Activated naive CD8-positive, alpha-beta T cell treated with anti-CD3 and anti-CD28 coated beads for 36 hours (primary cell): ENCODE measurements at places on chromosomes 12 and 14. TPM values are rescaled to one million over a fixed set of nuclear protein-coding genes. Genes with fewer than 3 reads are reported as not detected.

The TAS2R7 gene
- total RNA-seq, result not detected

The APAF1 gene
- 11.5 TPM for total RNA-seq

The KCNH3 gene
- 10.2 TPM for total RNA-seq

The PARPBP gene
- total RNA-seq, result 23.8 TPM

The SERPINA5 gene
- total RNA-seq, result not detected

The TOGARAM1 gene
- 7.5 TPM for total RNA-seq

The NYNRIN gene
- 0.08 TPM for total RNA-seq

The CAPS2 gene
- 3.0 TPM for total RNA-seq

The GUCY2C gene
- total RNA-seq, result not detected

The NRDE2 gene
- 23.2 TPM for total RNA-seq

The TTC6 gene
- total RNA-seq, result not detected

DNA sequence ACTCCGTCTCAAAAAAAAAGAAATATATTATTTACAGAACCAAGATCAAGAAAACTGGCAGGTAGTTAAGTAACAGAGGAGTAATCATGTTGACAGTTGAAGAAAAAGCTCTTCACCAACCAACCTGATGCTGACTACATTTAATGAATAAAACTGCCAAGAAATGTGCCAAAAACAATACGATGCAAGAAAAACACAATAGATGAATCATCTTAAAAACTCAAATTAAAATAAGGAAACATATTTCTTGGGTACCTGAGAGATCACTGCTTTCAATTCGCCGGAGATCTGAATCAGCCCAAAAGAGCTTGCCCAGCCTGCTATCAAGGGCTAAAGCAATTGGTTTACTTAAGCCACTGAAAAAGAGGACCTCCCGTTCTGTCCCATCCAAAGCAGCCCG lies 76.4 kb downstream of the BCL2L14 start:
- no peak overlapping the region for H3K27ac ChIP-seq
- H3K4me3 ChIP-seq, result no peak overlapping the region
- no peaks in the 10 kb centered on the region for H3K36me3 ChIP-seq

DNA sequence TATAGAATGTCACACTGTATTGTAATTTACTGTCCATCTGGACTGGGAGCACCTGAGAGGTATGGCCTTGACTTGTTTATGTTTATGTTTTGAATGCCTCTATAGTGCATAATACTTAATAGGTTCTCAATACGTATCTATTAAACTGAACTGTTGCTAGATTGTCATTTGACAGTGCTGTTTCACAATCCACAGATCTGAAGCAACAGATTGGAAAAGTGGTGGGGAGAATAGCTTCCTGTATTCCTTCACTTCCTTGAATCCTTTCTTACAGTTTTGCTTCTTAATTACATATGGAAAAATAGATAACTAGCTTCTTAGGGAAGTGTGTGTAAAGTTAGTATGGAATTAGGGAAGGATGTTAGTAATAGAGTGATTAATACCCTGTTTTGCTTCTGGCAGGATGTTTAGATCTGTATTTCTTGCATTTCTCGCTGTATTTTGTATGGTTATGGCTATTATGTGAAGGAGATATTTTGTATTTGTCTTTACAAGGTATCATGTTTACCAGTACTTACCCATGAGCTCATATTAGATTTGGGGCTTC lies 4.5 kb downstream of the CNOT2 start:
- no peak overlapping the region for H3K27ac ChIP-seq
- peaks cover 68% of the 10 kb centered on the region for H3K4me1 ChIP-seq
- no peaks in the 10 kb centered on the region for H3K27me3 ChIP-seq
- H3K36me3 ChIP-seq, result peaks cover 30% of the 10 kb centered on the region

GRCh38 chr14:79064214-79064613 lies 894.0 kb downstream of the NRXN3 start:
- H3K4me3 ChIP-seq, result no peak overlapping the region
- DNase-seq, result no peak
- no peak overlapping the region for H3K27ac ChIP-seq
- H3K4me1 ChIP-seq, result no peaks in the 10 kb centered on the region
- no peaks in the 10 kb centered on the region for H3K27me3 ChIP-seq

DNA sequence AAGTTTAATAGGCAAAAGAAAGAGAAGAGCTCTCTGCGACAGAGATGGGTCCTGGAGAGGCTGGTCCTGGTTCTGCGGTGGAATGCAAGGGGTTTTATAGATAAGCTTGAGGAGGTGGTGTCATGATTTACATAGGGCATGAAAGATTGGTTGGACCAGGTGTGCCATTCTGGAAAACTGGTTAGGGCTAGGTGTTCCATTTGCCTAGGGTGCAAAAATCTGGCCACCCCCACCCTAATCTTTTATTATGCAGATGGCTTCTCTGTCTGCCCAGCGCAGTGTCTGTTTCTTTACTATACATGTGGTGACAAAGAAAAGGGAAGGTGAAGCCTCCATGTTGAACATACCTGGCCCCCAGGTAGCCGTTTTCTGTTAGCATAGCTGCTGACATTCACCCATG lies 65.4 kb downstream of the ERC1 start:
- no peak for DNase-seq
- H3K36me3 ChIP-seq, result peaks cover 31% of the 10 kb centered on the region
- H3K4me3 ChIP-seq, result no peak overlapping the region

GRCh38 chr14:43308421-43309110 lies 1198.5 kb downstream of the FSCB start:
- no peaks in the 10 kb centered on the region for H3K36me3 ChIP-seq
- no peaks in the 10 kb centered on the region for H3K27me3 ChIP-seq
- no peak overlapping the region for H3K4me3 ChIP-seq

GRCh38 chr14:58296726-58297125 lies 1.6 kb upstream of the ARID4A start:
- H3K27ac ChIP-seq, result no peak overlapping the region
- H3K4me1 ChIP-seq, result peaks cover 40% of the 10 kb centered on the region
- H3K4me3 ChIP-seq, result no peak overlapping the region

DNA sequence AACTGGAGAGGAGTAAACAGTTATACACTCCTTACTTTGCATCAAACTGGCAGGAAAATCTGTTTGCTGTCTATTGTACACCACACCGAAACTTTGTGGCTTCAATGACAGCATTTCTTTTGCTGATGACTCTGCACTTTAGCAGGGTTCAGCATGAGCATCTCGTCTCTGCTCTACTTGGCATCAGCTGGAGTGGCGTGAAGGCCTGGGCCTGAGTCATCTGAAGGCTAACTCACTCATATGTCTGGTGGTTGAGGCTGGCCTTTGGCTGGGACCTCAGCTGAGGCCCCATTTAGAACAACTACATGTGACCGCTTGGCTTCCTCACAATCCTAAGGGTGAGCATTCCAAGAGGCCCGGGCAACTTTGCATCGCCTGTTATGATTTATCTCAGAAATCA lies 28.7 kb upstream of the REP15 start:
- peaks cover 4% of the 10 kb centered on the region for H3K4me1 ChIP-seq
- peaks cover 6% of the 10 kb centered on the region for H3K36me3 ChIP-seq
- H3K27ac ChIP-seq, result no peak overlapping the region
- no peaks in the 10 kb centered on the region for H3K27me3 ChIP-seq

DNA sequence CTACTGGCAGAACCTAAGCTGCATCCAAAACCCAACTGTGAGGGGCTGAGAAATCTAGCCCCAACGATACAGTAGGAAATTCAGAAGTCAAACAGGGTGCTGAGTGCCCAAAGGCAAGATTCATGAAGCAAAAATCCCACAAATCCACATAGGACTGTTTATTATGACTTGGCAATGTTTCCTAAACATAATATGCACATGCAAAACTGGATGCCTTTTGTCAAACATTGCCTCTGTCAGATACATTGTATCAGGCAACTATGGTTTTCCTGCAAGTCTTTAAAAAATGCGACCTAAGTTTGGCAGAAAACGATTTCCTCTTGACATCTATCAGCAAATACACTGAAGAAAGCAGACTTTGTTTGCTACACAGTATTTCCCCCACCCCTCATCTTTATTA lies 27.3 kb upstream of the YARS2 start:
- peaks cover 20% of the 10 kb centered on the region for H3K27me3 ChIP-seq
- no peak overlapping the region for H3K4me3 ChIP-seq
- no peak for DNase-seq
- H3K4me1 ChIP-seq, result no peaks in the 10 kb centered on the region
- no peak overlapping the region for H3K27ac ChIP-seq

DNA sequence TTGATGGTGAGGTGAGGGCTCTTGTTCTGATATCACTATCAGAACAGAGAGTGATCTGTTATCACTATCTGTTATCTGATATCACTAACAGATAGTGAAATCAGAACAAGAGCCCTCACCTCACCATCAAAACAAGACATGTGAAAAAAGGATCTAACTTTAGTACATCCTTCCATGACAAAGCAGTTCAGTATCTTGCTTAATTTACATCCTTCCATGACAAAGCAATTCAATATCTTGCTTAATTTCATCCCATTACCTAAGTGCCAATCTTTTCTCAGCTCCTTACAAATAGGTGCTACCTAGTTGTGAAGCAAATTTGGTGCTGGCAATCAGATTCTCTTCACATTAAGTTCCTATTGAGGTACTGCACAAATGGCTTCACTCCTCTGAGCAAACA lies 1865.6 kb upstream of the FLRT2 start:
- no peak overlapping the region for H3K27ac ChIP-seq
- no peaks in the 10 kb centered on the region for H3K27me3 ChIP-seq
- no peak overlapping the region for H3K4me3 ChIP-seq
- no peaks in the 10 kb centered on the region for H3K4me1 ChIP-seq
- no peak for DNase-seq

DNA sequence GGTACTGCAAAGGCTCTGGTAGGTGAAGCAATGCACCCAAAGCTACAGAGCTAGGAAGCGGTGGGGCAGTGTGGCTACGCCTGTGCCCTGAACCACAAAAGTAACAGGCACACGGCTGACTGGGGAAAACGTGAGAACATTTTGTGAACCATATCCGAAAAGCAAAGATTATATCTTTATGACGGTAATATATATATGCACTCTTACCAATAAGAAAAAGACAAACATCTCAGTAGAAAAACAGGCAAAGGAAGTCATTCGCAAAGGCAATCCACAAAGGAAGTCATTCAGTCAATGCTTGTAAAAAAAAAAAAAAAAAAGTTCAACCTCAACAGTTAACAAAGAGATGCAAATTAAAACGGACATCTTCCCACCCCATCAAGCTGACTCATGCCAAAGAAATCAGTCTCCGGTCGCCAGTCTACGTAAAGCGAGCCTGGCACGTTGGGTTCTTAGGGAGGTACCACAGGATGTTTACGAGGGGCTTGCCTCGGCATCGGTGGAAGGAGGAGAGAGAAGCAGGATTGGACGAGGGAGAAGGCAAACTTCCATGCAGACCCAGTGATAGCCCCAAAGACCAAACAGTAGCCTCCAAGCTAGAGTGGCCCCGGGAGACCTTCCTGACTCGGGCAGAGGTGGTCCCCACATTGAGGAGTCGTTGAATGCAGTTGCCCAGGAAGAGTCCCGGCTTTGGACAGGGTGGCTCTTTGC lies 39.4 kb upstream of the PPP2R5C start:
- H3K27me3 ChIP-seq, result no peaks in the 10 kb centered on the region
- H3K4me1 ChIP-seq, result peaks cover 30% of the 10 kb centered on the region
- no peaks in the 10 kb centered on the region for H3K36me3 ChIP-seq

DNA sequence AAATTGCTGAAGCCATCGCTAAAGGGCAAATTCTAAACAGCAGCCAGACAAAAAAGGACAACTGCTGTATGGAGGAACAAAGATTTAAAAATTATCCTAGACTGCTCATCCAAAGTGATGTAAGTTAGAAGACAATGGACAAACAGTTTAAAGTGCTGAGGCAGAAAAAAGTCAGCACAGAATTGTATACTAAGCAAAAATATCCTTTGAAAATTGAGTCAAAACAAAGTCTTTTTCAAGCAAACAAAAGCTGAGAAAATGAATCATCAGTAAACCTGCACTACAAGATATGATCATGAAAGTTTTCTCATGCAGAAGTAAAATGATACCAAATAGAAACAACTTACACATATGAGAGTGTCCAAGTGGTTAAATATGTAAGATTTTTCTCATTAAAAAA lies 43.6 kb downstream of the EML5 start:
- no peak overlapping the region for H3K4me3 ChIP-seq
- no peaks in the 10 kb centered on the region for H3K27me3 ChIP-seq
- DNase-seq, result no peak
- H3K27ac ChIP-seq, result no peak overlapping the region
- H3K4me1 ChIP-seq, result peaks cover 2% of the 10 kb centered on the region

DNA sequence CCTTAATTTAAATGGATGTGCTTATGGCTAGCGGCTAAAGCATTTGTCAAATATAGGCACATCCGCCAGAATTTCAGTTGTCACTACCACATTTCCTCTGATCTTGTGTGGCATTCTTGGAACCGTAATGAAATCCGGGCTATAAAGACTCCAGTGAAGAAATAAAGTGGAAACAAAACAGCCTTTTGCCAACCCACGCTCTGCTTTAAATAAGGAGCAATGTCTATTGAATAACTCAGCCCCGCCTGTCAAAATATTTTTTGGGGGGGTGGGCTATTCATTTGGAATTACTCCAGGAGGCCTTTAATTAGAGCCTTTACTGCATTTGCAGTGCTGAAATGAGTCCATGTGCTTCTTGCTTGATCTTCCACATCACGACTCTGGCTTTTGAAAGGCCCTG lies 179.6 kb upstream of the RPH3A start:
- H3K27me3 ChIP-seq, result peaks cover 30% of the 10 kb centered on the region
- H3K4me1 ChIP-seq, result no peaks in the 10 kb centered on the region
- no peak overlapping the region for H3K4me3 ChIP-seq
- no peak overlapping the region for H3K27ac ChIP-seq
- H3K36me3 ChIP-seq, result no peaks in the 10 kb centered on the region

- H3K4me3 ChIP-seq, result no peak overlapping the region
- no peaks in the 10 kb centered on the region for H3K27me3 ChIP-seq
- H3K27ac ChIP-seq, result no peak overlapping the region
- no peaks in the 10 kb centered on the region for H3K4me1 ChIP-seq
Observed at GRCh38 chr12:62562846-62563245, 96.2 kb downstream of the MON2 start.

GRCh38 chr14:70827752-70828151 lies 18.4 kb upstream of the MAP3K9 start:
- no peak overlapping the region for H3K4me3 ChIP-seq
- H3K27me3 ChIP-seq, result peaks cover 18% of the 10 kb centered on the region
- no peak for DNase-seq
- H3K4me1 ChIP-seq, result peaks cover 5% of the 10 kb centered on the region

DNA sequence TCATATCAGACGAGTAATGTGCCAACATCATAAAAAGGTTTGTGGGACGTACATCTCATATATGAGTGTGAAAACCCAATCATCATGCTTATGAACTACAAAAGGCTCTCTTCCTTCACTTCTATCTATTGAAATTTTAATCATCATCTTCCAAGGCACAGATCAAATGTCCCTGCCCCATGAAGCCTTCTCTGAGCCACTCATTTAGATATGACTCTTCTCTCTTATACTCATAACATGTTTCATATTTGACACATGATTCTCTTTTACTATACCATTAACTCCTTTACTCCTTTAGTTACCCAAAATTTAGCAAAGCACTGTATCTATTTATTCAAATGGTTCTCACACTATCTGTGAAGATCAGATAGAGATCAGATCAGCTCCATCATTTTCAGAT lies 22.2 kb downstream of the RALGAPA1 start:
- no peak for DNase-seq
- H3K4me1 ChIP-seq, result peaks cover 34% of the 10 kb centered on the region
- H3K27me3 ChIP-seq, result no peaks in the 10 kb centered on the region
- no peak overlapping the region for H3K4me3 ChIP-seq
- peaks cover 26% of the 10 kb centered on the region for H3K36me3 ChIP-seq
